GOT3 (cell line): ENCODE measurements at places on chromosomes 12 and 14.

- no peak for DNase-seq
Observed at GRCh38 chr12:130859161-130859560, 12.7 kb upstream of the RAN start.

DNA sequence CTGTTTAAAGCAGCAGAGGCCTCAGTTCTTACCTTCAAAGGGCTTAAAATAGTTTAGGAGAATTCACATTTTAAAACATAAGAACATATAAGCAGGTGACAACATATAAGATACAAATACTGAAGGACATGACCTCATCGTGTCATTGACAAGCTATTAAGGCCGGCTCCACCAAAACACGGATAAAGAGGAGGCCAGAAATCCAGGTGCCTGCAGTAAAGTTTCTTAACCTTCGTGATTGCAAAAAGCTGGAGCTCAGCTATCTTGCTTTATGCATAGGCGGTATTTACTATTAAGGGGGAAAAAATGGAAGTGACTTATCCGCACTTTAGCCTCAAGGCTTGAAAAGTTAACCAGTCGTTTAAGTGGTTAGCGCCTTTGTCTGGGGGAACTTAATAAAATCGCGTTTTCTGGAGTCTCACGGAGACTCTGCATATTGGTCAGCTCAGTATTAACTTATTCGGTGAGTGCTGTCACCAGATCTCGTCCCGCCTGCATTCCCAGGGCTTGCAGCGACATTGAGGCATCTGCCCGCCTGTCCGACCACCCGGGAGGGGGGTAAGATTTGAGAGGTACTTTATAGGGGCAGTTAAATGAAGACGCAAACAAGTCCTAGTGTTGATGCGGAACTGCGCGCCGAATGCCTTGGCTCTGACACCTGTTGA is 1.1 kb upstream of the SP1 start:
- no peak for DNase-seq

- DNase-seq, result no peak
Observed at GRCh38 chr12:105933671-105934665, 204.8 kb downstream of the NUAK1 start.

GRCh38 chr14:61645247-61645646 is 50.1 kb upstream of the HIF1A start:
- DNase-seq, result no peak

- no peak for DNase-seq
Observed at GRCh38 chr12:43662736-43663135, 95.9 kb downstream of the PUS7L start.

GRCh38 chr12:114263056-114263805 is 142.7 kb downstream of the TBX5 start:
- no peak for DNase-seq

GRCh38 chr12:32533971-32534590 is 134.7 kb downstream of the FGD4 start:
- DNase-seq, result no peak

DNA sequence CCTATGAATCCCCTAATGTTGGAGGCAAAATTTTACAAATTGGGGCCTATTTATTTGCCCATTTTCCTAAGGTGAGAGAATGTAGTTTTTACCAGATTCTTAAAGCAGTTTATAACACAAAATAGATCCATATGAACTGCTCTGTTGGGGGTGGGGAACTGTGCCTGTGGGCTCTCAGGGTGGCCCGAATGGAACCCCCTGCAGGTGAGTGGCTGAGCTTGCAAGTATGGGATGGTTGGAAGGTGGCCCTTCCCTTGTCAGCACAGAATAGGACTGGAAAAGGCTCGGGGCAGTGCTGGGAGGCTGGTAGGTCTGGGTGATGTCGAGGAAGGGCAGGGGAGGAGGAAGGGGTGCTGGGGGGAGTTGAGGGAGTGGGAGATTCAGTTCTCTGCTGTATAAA is 4.9 kb downstream of the VSX2 start:
- no peak for DNase-seq

DNA sequence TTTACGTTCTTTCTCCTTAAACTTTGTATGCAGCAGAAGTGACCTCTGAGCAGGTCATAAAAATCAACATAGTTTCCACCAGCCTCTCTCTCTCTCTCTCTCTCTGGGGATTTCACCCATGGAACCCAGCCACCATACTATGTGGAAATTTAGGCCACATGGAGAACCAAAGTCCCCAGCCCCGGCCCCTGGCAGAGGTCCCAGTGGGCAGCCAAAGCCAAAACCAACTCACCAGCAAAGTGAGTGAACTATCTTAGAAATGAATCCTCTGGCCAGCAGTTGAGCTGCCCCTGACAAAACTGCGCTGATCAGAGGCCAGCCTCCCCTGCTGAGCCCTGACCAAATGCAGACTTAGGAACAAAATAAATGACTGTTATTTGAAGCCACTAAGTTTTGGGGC is 9.2 kb downstream of the DUSP6 start:
- no peak for DNase-seq

- DNase-seq, result no peak
Observed at GRCh38 chr14:97827746-97828145, 1030.6 kb downstream of the VRK1 start.

DNA sequence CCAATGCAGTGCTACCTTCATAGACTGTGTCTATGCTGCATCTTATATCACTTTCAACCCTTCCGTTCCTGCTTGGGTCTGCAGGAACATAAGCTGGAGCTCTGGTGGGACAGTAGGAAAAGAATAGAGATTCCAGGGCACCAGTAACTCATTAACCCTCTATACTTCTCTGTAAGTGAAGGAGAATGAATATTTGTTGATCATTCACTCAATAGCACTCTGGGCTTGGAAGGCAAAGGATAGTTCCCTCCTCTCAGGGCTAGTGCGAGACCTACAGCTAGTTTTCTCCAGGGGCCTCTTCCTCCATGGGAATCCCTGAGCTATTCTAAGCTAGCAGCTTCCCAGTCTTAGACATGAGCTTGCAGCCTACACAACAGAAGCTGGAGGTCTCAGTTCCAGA is 84.7 kb downstream of the BMP4 start:
- DNase-seq, result no peak
